NCI-H82 (cell line): ENCODE measurements at places on chromosomes 7 and 10.

DNA sequence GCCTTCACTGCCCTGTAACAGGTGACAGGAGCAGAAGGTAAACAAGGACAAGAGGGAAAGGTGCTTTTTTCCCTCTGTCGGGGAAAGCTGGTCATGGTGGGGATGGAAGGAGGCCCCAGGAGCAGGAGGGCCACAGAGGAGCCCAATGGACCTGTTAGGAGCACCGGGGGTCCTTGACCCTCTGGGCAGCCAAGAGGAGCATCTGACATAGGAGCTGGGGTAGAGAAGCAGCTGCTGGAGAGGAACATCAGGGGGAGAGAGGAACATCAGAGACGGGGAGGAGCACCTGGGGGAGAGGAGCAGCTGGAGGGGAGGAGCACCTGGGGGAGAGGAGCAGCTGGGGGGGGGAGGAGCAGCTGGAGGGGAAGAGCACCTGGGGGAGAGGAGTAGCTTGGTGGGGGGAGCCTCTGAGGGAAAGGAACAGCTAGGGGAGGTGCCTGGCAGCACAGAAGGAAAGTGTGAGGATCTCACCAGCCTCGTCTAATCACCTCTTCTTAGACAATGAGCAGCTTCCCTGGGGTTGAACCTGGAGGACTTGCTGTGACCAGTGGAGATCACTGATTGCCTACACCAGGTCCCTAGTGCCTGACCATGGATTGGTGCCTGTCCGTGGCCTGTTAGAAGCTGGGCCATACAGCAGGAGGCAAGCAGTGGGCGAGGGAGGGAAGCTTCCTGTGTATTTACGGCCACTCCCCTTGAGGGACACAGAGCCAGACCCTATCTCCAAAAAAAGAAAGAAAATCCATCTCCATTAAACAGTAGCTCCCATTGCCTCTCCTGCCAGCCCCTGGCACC, 37.6 kb downstream of the JAKMIP3 start:
- DNase-seq, result no peak

DNA sequence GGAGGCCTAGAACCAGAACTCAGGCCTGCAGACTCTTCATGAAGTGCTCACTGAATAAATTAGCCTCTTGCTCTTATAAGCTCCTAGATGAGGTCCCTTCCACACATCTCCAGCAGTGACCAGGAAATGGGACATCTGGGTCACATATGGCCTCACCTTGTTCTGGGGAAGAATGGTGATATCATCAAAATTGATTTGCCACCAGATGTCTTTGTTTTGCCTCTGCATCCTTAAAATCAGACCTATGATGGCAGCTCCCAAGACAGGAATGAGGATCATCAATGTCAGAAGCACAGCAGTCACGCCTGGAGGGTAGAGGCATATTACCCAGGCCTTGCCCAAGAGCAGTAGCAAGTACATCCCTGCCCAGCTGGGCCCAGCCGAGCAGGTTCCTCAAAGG, 33.3 kb upstream of the ACSL5 start:
- DNase-seq, result no peak

- no peak for DNase-seq
Measured at GRCh38 chr10:83248106-83248631, 891.1 kb upstream of the GHITM start.

DNA sequence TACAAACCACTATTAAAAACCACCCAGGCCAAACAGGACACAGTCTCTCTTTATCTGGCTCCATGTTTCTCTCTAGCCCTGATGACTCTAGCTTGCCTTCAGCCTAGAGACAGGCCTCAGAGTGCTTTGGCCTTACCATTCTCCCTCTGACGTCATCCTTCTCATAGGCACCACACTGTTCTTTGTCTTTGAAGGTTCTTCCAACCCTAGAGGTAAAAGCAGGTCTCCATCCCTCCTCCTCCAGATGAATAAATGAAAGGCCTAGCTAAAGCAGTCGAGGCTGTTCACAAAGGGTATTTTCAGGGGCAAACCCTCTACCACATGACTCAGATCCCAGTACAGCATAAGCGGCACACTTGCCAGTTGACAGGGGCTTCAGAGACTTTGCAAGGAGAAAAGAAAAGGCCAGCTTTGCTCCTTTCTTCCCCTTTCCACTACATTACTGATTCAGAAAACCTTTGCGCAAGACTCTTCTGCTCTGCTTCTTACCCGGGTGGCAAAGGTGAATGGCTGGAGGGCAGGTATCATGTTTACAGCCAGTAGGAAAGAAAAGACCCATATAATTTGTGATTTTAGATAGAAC, 14.8 kb downstream of the NFE2L3 start:
- DNase-seq, result no peak

DNA sequence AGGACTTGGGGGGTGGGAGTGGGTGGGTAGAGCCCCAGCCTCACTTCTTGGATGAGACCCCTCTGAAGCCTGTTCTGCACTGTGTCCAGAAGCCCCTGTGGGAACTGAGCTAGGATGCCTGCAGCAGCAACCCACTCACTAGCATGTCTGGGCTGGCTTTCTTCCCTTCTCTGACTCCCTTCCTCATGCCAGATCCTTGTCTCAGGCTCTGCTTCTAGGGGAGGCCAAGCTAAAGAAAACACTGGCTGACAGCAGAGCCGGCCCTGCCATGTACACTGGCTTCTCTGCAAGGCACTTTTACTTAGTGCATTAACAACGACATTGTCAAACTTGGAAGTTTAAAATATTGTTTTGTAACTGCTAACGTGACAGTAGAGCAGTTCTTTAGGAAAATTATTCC, 50.2 kb downstream of the ARHGAP22 start:
- DNase-seq, result no peak

- DNase-seq, result no peak
Measured at GRCh38 chr7:136528329-136528728, 340.1 kb upstream of the CHRM2 start.

DNA sequence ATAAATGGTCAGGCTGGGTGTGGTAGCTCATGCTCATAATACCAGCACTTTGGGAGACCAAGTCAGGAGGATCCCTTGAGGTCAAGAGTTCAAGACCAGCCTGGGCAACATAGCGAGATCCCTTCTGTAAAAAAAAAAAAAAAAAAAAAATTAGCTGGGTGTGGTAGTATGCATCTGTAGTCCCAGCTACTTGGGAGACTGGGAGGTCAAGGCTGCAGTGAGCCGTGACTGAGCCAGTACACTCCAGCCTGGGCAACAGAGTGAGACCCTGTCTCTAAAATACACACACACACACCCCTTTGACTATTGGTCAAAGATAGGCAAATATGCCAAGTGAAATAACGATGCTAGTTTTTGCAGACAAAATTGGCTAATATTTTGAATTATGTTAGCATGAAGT, 80.6 kb downstream of the IGF2BP3 start:
- no peak for DNase-seq

- peak; percentile 27 for DNase-seq
Measured at GRCh38 chr10:12041766-12042408, 722 bp downstream of the UPF2 start.

DNA sequence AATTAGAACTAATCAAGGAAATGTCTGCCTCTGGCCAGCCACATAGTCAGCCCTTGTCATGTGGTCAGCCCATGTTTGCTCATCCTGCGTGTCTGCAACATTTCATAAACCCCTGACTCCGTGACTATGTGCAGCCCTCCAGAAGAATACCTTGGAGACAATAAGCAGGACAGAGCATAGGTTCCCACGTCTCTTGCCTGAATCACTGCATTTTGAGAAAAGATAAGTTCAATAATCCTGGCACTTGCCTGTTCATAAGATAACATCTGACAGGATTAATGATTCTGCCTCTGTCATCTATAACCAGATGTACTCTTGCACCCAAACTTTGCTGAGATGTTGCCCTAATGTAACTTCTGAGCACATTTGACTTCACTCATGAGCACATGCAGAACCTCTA, 78.4 kb downstream of the AKR1D1 start:
- DNase-seq, result no peak

DNA sequence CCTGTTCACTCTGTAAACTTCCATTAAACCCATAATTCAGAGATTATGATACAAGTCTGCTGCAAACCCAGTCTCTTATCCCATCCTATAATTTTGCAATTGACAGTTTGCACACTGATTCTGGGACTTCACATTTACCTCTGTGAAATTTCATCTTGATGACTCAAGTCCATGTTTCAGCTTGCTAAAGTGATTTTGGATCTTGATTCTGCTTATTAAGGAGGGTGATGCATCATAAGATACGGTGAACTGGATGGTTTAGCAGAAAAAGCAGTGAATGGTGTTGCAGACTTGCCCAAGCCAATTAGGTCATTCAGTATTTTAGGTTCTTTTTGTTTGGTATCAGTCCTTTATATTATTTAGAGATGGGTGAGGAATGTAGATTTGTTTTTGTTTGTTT, 125.5 kb upstream of the PODXL start:
- no peak for DNase-seq

DNA sequence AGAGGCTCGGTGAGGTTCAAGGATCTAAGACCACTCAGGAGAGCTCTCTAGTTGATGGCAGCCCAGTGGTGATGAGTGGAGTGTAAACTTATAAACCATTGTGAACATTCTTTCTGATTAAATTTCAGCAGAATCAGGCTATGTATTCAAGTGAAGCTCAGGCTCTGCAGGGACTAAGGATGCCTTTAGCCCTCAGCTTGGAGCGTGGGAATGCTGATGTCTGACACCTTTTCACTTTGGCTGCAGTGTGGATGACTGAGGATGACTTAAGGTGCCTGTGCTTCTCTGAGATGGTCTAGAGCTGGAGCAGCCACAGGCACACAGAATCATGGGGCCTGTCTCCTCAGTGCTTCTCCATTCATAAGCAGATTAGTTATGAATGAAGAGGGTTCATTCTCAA, 150.4 kb downstream of the SORCS3 start:
- DNase-seq, result no peak

DNA sequence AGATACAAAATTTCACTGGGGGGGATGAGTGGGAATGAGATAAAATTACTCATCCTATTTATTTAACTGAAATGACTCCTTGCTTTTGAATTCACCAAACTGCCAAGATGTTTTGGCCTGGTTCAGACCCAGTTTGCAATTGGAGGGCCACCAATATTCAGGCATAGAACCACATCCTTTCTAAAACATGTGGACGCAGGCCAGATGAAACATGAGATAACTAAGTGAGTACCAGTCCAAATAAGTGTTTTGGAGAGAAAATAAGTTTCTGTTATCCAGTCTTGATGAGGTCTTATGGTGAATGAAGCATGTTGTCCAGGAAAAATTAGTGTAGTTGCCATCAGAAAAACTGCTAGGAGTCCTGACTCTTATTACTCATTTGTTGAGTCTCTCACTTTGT, 36.3 kb upstream of the PDK4 start:
- no peak for DNase-seq

GRCh38 chr10:75187961-75188426, 22.6 kb upstream of the VDAC2 start:
- peak; percentile 54 for DNase-seq

DNA sequence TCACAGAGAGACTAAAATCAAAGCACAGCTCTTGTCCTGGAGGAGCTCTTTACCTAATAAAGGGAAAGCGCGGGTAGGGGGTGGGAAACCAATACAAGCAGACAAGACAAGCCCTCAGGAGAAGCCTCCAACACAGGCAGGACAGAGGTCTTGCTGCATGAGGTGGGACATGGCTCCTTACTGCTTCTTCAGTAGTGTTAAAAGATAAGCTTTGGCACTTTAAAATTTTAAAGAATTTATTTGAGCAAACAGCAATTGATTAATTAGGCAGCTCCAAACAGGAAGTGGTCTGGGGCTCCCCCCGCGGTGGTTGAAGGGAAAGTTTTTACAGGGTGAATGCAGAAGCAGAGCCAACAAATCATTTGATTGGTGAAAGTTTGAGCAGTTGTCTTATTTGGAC, 50.3 kb upstream of the MACC1 start:
- DNase-seq, result no peak

GRCh38 chr10:113230011-113230610, 280.1 kb downstream of the TCF7L2 start:
- no peak for DNase-seq

DNA sequence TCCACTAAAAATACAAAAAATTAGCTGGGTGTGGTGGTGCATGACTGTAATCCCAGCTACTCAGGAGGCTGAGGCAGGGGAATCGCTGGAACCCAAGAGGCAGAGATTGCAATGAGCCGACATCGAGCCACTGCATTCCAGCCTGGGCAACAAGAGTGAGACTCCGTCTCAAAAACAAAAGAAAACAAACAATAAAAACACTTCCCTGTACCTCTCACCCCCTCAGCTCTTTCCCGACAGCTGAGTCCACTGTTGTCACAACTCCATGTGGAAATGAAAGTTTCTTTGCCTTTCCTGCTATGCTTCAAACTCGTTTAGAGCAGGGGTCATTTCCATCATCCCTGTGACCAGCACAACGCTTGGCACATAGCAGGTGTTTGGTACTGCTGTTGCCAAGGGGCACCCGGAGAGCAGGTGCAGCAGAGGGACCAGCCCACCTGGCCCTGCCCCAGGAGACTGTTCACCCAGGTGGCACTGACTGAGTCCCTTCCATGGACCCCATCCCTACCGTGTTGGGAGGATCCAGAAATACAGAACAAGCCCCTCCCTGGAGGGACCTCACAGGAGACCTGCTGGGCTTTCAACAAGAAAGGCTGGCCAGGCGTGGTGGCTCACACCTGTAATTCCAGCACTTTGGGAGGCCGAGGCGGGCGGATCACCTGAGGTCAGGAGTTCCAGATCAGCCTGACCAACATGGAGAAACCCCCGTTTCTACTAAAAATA, 4.9 kb downstream of the TMEM130 start:
- DNase-seq, result no peak

- DNase-seq, result no peak
Measured at GRCh38 chr10:70320751-70321150, 36.9 kb upstream of the NPFFR1 start.

DNA sequence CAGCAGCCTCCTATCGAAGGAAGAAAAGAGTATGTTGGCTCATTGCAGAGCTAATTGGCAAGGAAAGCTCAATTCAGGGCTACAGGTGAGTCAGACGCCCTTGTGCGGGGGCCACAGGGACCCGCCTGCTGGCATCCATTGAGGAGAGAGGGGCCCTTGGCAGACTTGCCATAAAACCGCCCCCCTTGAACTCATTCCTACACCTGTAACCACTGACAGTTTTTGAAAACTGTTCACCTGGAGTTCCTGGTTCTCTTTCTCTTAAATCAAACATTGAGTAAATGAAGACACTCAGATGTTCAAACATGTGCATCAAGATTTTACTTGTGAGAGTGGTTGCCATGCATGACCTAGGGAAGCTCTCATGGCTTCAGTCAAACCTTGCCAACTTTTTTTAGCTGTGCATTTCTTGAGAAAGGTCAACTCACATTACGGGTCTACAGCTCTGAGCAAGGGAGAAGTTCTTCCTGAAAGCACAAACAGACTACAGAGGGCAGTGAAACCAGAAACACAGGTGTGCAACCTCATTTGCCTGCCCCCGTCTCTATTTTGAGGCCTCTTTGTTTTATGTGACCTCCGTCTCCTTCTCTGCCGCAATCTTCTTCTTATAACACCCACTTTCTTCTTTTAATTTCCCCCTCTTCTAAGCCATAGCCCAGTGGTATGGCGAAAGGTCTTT, 87.8 kb downstream of the TBXAS1 start:
- no peak for DNase-seq

DNA sequence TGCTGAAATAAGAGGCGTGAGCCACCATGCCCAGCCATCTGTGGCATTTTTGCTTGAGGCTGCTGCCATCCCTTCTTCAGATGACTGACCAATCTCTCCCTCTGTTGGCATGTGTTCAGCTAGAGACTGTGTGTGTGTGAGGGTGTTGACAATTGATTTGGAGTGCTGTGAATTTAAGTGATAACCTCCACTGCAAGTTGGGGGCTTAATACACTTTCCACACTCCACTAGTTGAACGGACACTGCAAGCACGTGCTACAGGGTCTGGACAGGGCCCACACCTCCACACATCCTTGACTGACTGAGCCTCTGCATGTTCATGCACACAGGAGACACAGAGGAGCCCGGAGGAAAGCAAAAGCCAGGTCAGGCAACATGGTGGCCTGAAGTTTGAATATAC, 51.3 kb downstream of the BRAF start:
- no peak for DNase-seq
